ENCODE measurements at places on chromosomes 1 and 21.

DNA sequence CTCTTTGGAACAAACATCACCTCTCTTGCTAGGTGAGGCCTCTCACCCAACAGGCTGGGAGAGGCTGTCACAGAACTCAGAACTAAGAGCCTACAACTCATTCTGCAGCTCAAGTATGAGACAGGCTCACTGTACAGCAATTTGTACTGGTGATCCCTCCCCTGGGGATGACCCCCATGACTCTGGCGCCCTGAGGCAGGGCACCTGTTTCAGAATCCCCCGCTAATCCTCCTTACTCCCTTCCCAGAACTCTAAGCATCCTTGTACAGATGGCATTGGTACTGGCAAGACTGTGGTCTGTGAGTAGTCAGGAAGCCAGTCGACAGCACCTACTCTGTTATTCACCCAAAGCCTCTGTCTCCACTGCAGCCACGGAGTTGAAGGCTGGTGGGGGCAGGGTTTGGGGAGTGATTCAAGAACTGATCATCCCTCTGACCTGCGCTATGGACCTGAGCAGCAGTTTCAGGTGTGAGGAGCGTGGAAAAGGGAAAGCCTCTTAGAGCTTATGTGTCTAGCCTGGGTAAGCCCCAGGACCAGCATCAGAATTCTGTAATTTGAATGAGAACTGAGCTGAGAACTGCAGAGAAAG is 655.5 kb downstream of the KIF26B start:
- DNase-seq: no peak

GRCh38 chr1:177505905-177506590 is 335.3 kb downstream of the BRINP2 start:
- DNase-seq: no peak

DNA sequence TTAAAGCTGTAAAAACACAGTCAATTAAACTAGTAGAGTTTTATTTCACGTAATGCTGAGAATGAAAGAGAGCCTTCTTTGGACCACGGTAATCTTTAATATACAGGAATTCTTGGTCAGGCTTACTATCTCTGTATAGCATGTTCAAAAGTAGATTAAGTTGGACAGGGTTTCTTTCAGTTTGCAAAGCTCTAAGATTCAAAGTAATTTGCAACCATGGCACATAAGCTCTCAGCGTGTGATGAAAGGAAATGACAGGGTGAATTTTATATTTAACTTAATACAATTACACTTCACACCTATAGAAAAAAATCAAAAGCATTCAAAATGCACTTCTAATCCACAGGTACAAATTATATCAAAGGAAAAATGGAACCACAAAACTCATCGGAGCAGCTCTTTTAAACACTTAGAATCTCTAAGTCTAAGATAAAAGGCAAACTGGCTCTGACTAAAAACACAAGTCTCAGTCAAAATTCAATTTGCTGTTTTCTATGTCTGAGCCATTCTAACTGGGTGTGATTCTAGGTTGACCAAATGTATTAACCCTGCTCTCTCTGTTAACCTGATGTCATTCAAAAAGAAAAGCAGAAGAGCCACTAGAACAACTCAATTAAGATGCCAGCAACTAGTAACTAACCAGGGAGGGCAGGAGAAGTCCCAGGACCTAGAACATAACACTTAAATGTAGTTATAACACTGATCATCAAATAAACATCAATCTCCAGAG is 147.7 kb downstream of the RERE start:
- DNase-seq: no peak

DNA sequence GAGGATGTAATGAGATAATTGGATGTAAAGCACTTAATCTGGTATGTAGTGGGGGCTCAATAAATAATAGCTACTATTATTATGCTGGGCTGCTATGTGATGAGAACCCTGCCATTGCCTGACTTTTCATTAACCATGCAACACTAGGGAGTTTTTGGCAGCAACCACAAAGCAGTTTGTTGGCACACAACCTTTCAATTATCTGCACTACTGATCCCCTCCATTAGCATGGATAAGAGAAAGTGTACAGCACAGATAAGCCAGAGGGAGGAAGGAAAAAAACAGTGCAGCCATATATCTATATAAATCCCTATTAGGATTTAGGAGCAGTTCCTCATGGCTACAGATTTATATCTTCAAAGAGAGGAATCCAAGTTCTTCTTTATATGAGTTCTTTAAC is 498.5 kb downstream of the NUF2 start:
- DNase-seq: no peak

- DNase-seq: no peak
Observed at GRCh38 chr1:150516050-150516591, 569 bp downstream of the FALEC start.
